ENCODE measurements at places on chromosomes 7 and 10. TPM values are rescaled to one million over a fixed set of nuclear protein-coding genes. Genes with fewer than 3 reads are reported as not detected.

DNA sequence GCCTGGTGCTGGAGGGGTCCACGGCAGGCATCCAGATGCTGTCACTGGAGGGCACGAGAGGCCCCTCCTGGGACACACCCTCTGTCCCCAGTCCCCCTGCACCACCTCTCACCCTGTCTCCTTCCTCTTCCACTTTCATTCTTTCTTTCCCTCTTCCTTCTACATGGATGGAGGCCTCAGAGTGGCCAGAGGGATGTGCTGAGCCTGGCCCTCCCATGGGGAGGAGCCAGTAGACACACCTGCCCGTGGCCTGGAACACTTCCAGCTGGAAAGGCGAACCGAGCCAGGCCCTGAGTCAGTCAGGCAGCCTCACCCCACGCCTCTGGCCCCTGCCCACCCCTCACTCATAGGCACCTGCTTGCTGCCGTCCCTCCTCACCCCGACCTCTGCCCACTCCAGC lies 55.9 kb upstream of the MXI1 start:
- H3K4me1 ChIP-seq: peaks cover 6% of the 10 kb centered on the region
- no peak overlapping the region for H3K4me3 ChIP-seq
- H3K27ac ChIP-seq: no peak overlapping the region
- peaks cover 64% of the 10 kb centered on the region for H3K27me3 ChIP-seq
- H3K36me3 ChIP-seq: no peaks in the 10 kb centered on the region
- no peak for DNase-seq

- no peaks in the 10 kb centered on the region for H3K4me1 ChIP-seq
- no peak overlapping the region for H3K27ac ChIP-seq
- no peaks in the 10 kb centered on the region for H3K27me3 ChIP-seq
- no peak for DNase-seq
- H3K4me3 ChIP-seq: no peak overlapping the region
- H3K36me3 ChIP-seq: no peaks in the 10 kb centered on the region
These were observed 92.1 kb upstream of the STRIP2 start for GRCh38 chr7:129341816-129342806.

DNA sequence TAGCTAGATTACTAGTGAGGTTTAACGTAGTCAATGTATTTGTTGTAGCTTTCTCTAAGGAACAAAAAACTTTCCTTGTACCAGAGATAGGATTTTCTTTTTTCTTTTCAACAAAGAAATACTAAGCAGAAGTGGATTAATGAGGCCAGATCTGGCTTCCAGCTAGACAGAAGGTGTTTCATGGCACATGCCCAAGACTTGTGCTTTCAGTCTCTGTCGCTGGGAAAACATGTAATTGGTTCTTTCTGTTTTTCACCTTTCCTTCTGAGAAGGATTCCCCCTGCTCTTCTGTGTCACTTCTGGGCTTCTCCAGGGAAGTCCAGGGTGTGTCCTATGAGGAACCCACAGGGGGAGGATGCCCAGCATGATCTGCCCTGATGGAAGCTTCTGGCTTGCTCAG lies 492.2 kb downstream of the CCSER2 start:
- H3K4me3 ChIP-seq: no peak overlapping the region
- H3K27ac ChIP-seq: no peak overlapping the region
- DNase-seq: no peak
- H3K36me3 ChIP-seq: no peaks in the 10 kb centered on the region
- no peaks in the 10 kb centered on the region for H3K27me3 ChIP-seq
- no peaks in the 10 kb centered on the region for H3K4me1 ChIP-seq

- H3K27ac ChIP-seq: no peak overlapping the region
- no peak for DNase-seq
- no peaks in the 10 kb centered on the region for H3K36me3 ChIP-seq
- no peaks in the 10 kb centered on the region for H3K4me1 ChIP-seq
- no peaks in the 10 kb centered on the region for H3K27me3 ChIP-seq
These were observed 84.5 kb upstream of the CSTF2T start for GRCh38 chr10:51783941-51784340.

- no peaks in the 10 kb centered on the region for H3K4me1 ChIP-seq
- H3K27me3 ChIP-seq: no peaks in the 10 kb centered on the region
- H3K36me3 ChIP-seq: no peaks in the 10 kb centered on the region
- H3K4me3 ChIP-seq: no peak overlapping the region
- DNase-seq: no peak
These were observed 330.4 kb downstream of the KIF20B start for GRCh38 chr10:90031776-90032175.

- H3K4me1 ChIP-seq: peaks cover 39% of the 10 kb centered on the region
- no peak overlapping the region for H3K27ac ChIP-seq
- DNase-seq: peak; percentile 44
- no peaks in the 10 kb centered on the region for H3K36me3 ChIP-seq
- peak overlapping the region; percentile 7 for H3K4me3 ChIP-seq
These were observed 2.8 kb downstream of the EEPD1 start for GRCh38 chr7:36155811-36156361.

DNA sequence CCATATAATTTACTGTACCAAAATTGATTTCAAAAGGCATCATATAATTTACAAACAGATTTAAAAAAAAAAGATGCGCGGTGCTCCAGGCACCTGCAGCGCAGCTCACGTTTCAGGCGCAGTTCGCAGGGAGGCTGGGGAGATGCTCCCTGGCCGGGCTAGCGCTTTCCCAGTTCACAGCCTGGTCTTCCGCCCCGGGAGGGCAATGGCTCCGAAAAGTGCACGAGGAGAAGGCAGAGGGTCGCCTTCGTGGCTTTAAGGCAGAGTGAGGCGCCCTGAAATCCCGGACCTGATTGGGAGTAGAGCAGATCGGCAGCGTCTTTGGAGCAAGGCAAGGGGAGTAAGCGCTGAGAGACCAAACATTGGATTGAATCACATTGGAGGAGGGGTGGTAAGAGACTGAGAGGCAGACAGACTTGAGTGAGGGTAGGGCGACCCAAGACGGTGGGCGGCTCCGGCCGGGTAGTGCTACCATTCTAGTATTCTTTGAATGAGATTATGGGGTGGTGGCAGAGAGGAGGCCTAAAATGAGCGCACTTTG lies 1.5 kb downstream of the NEUROG3 start:
- H3K4me1 ChIP-seq: peaks cover 2% of the 10 kb centered on the region
- DNase-seq: no peak
- no peak overlapping the region for H3K4me3 ChIP-seq
- no peak overlapping the region for H3K27ac ChIP-seq

GRCh38 chr10:99945263-99945662 lies 64.5 kb downstream of the DNMBP start:
- DNase-seq: no peak
- peaks cover 3% of the 10 kb centered on the region for H3K4me1 ChIP-seq
- no peak overlapping the region for H3K27ac ChIP-seq
- H3K4me3 ChIP-seq: no peak overlapping the region
- no peaks in the 10 kb centered on the region for H3K27me3 ChIP-seq

Gene CD36
- total RNA-seq: 42.8 TPM

Gene KCNH2
- 2.3 TPM for total RNA-seq

Gene BAIAP2L1
- total RNA-seq: 2.2 TPM

Gene CRHR2
- under 0.01 TPM for total RNA-seq

Data from thymus (tissue), 14 donors.